Cortex of kidney (tissue), 1 donor: ENCODE measurements at places on chromosomes 3 and 15.

GRCh38 chr3:184377882-184378445 is at the start of gene THPO:
Gene THPO, minus strand, starts transcription at chr3:184378207. Its CDS starts 1,948 bp downstream, at chr3:184376259.
- no peak for DNase-seq

DNA sequence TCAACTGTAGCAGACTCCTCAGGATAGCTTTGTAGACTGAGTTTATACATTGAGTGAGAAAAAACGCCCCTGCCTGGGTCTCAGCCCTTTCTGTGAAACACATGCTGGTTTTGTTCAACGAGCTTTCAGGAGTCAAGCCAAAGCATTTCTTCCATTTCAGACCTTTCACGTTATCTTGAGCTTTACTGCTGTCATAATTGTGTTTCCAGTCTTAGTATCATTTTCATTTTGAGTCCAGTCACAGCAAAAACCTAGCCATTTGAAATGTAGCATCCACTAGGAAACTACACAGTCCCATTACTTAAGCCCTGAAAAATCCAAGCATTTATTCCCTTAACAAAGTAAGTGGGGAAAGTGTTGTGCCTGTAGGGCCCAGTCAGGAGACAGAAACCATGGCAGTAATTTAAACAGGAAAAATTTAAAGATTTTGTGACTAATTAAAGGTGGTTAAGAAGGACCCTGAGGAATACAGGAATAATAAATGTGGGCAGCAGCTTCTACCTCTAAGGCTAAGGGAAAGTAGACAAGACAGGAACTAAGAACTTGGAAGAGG is 110.1 kb upstream of the ABHD17C start:
- DNase-seq: no peak

DNA sequence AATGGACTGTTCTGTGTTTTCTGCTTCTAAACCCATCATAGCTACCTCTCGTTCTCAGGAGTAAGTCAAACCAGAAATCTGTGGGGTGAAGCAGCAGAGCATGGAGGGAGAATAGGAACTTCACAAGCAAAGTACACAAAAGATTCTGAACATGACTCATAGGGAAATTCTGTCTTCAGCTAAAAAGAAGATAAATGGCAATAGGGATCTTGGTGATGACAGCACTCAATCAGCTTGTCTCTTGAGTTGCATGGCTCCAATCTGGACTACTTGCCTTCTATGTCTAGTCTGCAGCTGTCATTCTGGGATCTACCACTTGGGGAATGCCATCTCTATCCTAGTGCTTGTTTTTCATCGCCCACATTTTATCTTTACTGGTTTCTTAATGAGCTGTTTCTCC is 13.5 kb upstream of the GRAMD1C start:
- no peak for DNase-seq

GRCh38 chr15:27124287-27124871 is 153.4 kb downstream of the GABRG3 start:
- DNase-seq: no peak

DNA sequence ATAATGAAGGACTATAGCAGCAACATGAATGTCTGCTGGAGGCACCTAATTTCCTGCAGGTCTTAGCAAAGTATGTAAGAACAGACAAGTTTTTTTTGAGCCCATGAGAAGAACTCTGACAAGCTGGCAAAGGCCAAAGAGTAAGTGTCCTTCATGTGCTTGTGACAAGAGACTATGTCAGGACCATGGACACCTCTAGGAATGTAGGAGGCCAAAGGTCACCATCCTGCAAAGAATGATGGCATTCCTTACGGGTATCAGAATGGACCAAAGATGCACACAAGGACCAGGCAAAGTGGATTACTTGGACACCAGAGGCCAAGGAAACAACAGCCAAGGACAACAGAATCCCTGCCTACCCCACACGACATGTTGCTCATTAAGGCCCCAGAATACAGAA is 858.5 kb upstream of the CFAP20DC start:
- no peak for DNase-seq

- no peak for DNase-seq
These were observed 105.7 kb upstream of the ZPLD1 start for GRCh38 chr3:102329066-102329465.

- no peak for DNase-seq
These were observed 13.5 kb downstream of the UBAP1L start for GRCh38 chr15:65101411-65101890.

DNA sequence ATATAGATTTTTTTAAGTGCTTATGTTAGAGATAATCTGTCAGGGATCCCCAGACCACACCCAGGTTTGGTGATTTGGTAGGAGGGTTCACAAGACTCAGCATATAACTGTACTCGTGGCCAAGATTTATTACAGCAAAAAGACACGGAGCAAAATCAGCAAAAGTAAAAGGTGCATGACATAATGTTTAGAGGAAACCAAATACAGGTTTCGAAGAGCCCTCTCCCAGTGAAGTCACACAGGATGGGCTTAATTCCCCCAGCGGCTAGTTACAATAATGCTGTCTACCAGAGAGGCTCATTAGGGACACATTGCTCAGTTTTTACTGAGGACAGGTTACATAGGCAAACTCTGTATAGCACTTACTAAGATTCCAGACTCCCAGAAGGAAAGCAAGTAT is 36.5 kb downstream of the MYO5A start:
- DNase-seq: no peak

- DNase-seq: no peak
These were observed 31.9 kb downstream of the ZNF710 start for GRCh38 chr15:90033006-90033405.

DNA sequence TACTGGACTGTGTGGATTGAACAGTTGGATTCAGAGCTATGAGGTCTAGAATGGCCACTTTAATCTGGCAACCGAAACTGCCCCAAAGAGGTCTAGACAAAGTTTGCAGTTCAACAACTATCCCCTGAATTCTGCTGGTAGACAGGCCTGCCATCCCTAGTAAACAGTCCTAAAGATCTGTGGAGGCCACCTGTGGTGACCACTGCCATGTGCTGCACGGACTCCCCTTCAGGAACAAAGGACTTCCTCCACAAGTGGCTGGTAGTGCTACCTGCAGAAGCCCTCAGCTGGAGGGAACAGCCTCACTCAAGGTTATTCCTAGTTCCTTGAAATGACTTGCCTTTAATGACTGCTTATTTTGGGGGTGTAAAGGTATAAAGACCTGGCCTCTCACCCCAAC is 6.1 kb downstream of the TNFAIP8L3 start:
- no peak for DNase-seq

- no peak for DNase-seq
These were observed 55.2 kb downstream of the PXYLP1 start for GRCh38 chr3:141286856-141287255.

GRCh38 chr3:374459-374858 is 177.9 kb downstream of the CHL1 start:
- DNase-seq: no peak

GRCh38 chr15:101132390-101133180 is 119.3 kb downstream of the CHSY1 start:
- DNase-seq: no peak

GRCh38 chr15:77002954-77003912 is 8.3 kb downstream of the PSTPIP1 start:
- DNase-seq: no peak

DNA sequence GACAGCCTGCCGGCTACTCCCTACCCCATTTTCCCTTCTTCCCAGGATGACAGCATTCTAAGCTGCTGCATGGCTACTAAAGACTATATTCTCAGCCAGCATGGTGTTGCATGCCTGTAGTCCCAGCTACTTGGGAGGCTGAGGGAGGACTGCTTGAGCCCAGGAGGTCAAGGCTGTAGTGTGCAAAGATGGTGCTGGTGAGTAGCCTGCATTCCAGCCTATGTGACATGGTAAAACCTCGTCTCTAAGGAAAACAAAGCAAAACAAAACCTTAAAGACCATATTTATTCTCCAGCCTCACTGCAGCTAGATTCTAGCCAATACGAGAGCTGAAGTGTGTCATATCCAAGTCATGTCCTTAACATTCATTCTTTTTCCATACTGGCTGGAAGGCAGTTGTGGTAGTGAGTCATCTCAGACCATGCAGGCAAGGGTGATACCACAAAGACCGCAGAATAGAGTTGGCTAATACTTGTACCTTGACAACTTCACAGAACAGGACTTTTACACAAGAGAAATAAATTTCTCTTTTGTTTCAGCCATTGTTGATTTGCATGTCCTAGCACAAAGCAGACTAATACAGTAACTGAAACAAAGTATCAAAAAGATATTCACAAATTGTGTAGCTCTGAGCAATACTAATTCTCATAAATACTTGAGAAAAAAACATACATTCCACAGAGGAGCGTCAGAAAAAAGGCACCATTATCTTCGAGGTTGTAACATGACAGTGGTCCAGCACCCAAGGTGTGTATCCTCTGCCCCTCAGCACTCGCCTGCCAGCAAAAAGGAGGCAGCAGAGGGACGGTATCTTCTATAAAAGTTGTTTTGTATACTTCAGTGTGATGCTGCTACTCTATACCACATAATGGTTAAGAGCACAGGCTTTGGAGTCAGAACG is 14.8 kb downstream of the PBRM1 start:
- DNase-seq: no peak

GRCh38 chr3:43390255-43390588 is 103.9 kb downstream of the SNRK start:
- no peak for DNase-seq

GRCh38 chr3:190864002-190864401 is 1.5 kb upstream of the GMNC start:
- DNase-seq: no peak

DNA sequence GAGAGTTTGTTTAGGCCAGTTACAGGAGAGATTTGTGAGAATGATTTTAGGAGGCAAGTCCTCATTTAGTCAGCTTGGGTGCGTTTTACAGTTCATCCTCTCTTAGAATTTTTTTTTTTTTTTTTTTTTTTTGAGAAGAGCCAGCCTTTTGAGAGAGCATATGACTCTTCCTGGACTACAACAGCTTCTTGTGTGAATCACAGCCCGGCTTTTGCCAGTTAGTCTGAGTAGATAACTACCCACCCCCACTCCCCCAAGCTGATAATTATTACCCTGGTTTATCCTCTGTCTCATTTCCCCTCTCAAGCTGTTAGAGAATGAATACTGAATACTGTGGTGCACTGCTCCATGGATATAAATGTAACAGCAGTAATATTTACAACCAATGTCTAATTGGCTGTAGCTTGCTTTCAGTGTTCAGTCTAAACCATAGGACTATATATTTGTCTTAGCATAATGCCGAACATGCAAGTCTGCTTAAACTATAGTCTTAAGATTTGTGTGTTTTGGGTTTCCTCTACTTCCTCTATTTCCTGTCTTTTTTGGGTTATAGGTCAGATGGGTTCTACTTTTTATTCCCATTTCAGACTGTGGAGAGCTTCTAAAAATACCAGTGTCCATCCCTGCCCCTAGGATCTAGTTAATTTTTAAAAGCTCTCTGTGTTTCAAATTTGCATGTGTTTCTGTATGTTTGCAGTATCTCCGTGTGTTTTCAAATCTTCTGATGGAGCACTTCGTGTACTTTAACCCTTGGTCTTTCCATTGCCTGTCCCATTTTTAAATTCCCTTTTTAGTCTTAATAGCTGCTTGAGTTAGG is 8.0 kb downstream of the CHD2 start:
- no peak for DNase-seq

DNA sequence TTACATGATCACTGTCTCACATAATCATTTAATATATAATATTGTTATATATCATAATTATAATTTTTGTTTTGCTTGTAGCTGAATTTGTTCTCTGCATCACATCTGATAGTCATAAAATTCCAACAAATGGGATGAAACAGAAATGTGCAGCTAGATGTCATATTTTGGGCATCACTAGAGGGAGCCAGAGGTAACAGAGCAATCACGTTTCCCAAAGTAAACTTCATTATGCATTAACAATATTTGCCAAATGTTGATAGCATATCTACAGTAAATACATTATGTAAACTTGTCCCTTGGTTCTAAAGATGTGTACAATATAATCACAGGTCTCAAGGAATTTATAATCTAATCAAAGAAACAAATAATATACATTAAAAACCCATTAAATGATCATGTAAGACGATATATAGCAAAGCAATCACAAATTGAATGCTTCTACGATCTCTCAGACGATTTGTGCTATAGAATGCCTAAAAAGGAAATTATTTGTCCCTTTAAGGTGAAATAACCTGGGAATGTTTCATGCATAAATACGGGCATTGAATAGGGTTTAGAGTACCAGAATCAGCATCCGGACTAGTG is 234.2 kb upstream of the MCTP2 start:
- DNase-seq: no peak

GRCh38 chr15:82882273-82882928 is 70.1 kb downstream of the HOMER2 start:
- DNase-seq: no peak

DNA sequence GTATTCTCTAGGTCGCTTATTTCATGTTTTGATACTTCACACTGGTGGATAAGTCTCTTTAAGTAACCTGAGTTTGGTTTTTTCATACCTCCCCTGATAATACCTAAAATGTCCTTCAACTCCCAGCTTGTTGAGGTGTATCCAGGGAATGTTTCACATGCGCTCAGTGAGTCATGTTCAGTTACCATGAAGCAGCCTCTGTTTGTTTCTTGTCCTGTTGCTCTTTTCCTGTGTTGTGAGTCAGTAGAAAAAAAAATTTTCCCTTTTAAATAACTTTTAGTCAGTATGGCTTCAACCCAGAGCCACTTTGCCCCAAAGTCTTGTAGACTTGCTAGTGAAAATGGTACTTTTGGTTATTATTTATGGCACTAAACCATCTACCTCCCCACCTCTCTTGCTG is 278.4 kb upstream of the ZPLD1 start:
- no peak for DNase-seq

DNA sequence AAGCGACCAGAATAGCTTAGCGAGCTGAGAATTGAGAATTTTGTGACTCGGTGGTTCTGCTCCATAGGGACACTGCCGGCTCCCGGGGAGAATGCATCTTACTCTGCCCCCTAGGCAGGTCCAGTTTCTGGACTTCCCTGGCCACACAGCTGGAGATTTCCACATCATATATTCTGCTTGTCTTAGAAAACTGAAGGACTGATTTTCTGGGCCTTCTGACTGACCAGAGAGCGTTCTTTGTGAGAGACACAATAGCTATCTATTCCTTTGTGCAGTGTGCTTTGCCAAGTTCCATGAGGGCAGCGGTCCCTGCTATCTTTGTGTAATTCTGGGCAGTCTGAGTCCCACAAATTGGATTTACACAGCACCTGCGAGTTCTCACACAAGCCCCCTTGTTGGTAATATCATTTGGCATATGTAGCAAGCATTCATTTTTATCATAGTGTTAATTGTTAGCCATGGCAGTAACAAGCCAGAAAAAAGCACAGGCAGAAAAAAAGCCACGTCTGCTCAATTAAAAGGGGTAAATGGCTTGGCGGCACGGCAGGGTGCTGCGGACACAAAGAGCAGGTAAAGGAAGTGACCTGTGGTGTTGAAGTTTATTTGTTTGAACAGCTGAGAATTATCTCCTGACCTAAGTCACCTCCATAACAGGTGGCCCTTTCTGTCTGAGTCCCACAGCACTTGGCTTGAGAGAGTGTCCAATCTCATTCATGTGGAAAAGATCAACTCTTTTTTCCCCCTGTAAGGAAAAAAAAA is 688.7 kb downstream of the TUSC7 start:
- DNase-seq: no peak

DNA sequence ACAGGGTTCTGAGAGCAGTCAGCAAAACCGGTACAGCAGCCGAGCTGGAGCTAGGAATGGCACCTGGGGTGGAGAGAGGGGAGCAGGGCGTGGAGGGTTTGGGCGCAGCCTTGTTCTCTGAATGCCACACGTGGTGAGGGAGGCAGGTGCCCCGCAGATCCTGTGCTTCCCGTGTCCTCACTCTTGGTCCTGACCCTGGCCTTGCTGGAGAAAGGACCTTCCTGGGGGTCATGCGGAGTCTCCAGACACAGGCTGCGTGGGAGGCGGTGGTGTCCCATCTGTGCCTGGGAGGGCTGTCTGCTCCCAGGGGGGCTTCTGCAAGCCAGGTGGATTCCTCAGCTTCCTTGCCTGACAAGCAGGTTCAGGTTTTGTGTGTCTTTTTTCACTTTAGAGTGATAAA is 244.7 kb upstream of the LYSMD4 start:
- DNase-seq: no peak
